Stimulated activated CD8-positive, alpha-beta memory T cell treated with anti-CD3 and anti-CD28 coated beads, Interleukin-15, amount 100 ng/mL, for 24 hours (primary cell): ENCODE measurements at places on chromosomes 4 and X.

DNA sequence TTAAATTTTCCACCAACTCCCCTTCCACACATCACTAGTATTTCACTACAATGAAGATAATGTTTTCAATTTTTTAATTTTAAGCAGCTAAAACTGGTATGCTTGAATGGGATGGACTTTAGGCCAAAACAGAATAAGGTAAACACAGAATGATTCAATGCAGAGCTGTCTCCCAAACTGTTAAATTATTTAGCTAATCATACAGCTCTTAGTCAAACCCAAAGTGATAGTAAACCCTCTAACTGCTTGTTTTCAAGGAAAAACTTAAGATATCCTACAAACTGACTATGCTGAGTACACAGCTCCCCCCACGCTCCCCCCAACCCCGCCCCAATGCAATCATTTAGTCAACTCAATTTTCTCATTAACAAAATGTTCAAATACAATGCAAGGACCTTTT lies 30.2 kb downstream of the CNOT6L start:
- no peak for DNase-seq

DNA sequence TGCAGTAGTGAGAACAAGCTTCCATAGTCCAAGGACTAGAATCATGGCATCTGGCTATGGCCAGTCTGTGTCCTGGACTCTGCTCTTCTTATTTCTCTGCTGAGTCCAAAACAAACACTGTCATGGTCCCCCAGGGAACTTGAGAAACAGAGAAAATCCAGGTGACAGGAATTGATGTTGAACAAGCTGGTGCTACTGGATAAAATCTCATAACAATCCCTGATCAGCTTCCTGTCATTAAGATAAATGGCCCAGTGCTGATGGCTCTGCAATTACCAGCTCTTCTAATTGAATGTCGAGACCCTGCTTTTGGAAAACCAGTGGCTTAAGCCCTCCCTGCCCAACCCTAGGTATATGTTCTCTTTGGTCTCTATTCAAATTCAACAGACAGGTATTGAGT lies 58.8 kb upstream of the ARHGAP36 start:
- DNase-seq, result no peak

DNA sequence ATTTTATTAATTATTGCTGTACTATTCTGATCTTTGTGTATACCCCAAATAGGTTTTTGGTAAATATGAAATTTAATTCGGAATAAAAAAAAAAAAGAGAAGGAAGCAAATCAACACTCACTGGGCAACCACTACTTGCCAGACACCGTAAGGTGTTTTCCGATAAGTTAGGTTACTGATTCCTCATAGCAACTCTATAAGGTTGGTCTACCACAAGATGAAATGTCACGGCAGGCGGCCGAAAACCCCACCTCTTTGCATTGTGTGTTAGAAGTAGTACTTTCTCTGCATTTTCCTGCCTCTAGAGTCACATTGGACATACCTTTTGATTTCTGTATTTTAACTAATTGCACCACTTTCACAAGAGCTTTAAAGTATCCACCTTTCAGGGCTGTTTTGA lies 44.5 kb upstream of the RASGEF1B start:
- no peak for DNase-seq

GRCh38 chr4:30924495-30924894 lies 204.3 kb downstream of the PCDH7 start:
- no peak for DNase-seq

GRCh38 chr4:5124876-5125275 lies 73.6 kb downstream of the STK32B start:
- DNase-seq, result no peak

GRCh38 chr4:142474398-142475087 lies 371.6 kb downstream of the INPP4B start:
- no peak for DNase-seq

DNA sequence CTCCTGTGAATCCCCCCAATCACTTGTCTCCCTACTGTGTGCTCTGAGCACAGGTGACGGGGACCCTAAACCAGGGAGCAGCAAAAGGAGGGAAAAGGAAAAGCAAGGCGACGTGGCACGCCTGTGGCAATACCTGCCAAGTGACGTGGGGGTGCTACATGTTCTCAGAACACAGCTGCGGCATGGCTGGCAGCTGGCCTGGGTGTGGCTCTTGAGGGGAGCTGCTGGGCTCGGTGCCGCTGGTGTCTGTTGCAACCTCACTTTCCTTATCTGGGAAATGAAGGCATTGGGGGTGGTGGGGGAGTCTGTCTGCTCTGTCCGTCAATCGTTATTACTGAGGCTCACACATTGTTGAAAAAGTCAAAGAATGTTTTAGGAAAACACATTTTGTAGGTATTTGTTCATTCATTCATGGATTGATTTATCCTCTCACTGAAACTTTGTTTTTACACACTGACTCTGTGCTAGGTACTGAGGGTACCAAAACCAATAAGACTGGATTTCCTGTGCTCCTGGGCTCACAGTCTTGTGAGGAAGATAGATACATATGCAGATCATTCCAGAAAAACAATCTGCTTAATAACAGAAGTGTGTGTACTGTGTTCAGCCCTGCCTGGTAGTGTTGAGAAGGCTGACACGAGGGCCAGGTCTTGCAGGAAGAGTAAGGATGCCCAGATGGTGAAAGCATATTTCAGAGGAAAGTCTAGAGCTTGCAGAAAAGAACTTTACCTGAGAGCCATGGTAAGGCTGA lies 217.6 kb downstream of the PTTG2 start:
- no peak for DNase-seq

DNA sequence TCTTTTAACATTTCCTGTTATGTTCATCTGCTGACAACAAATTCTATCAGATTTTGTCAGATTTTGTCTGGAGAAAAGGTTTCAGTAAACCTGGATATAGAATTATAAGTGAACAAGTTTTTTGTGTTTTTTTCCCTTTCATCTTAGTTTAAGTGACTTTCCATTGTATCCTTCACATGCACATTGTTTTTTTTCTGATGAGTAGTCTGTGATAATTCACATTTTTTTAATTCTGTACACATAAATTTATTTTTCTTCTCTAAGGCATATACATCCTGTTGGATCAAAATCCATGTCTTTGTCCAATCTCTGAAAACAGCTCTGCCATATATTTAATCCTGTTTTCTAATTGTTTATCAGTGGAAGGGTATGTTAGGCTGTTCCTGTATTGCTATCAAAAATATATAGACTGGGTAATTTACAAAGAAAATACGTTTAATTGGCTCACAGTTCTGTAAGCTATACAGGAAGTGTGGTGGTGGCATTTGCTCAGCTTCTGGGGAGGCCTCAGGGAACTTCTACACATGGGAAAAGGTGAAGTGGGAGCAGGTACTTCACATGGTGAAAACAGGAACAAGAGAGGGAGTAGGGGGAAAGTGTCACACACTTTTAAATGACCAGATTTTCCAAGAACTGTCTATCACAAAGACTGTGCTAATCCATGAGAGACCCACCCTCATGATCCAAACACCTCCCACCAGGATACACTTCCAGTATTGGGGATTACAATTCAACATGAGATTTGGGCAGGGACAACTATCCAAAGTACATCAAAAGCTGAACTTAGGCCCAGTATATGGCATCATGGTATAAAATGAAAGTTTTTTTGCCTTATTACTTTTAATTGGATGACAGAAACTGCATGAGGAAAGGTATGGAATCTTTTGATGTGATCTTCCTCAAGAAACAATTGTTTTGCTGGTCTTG lies 45.6 kb upstream of the GRID2 start:
- no peak for DNase-seq

- no peak for DNase-seq
These were observed 1.9 kb downstream of the GASK1B start for GRCh38 chr4:158170691-158171561.

GRCh38 chr4:147596981-147597380 lies 20.2 kb upstream of the TMEM184C start:
- no peak for DNase-seq

GRCh38 chr4:147388018-147388417 lies 92.9 kb upstream of the EDNRA start:
- DNase-seq, result no peak

GRCh38 chrX:17590892-17591740 lies 146.2 kb upstream of the SCML1 start:
- DNase-seq, result no peak

DNA sequence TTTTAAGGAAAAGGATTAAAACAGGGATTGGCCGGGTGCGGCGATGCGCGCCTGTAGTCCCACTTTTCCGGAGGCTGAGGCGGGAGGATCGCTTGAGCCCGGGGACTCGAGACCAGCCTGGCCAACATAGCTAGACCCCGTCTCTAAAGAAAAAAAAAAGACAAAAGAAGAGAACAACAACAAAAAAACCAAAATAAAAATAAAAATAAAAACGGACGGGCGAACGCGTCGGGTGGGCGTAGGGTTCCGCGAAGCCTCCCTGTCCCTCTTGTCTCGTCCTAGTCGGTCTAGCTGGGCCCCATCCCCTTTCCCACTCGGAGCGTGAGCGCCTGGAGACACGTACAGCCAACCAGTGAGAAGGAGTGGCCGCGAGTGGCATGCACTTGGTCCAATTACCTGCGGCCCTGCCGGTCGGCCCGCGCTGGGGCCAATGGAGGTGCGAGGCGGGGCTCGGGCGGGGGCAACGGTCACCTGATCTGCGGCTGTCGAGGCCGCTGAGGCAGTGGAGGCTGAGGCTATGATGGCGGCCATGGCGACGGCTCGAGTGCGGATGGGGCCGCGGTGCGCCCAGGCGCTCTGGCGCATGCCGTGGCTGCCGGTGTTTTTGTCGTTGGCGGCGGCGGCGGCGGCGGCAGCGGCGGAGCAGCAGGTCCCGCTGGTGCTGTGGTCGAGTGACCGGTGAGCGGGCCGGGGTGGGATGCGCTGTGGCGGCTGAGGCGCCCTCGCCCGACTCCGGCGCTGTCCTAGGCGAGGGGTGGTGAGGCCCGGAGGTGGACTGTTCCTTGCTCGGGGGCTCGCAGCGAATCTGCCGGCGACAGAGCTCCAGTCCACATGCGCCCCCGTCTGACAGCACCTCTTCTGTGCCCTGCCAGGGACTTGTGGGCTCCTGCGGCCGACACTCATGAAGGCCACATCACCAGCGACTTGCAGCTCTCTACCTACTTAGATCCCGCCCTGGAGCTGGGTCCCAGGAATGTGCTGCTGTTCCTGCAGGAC lies at the start of gene ATP6AP1:
TSS of gene ATP6AP1 (plus strand) at position 502 of the 996 bp plus-strand sequence. CDS start at position 518, 16 bp downstream.
- DNase-seq, result peak; percentile 55

DNA sequence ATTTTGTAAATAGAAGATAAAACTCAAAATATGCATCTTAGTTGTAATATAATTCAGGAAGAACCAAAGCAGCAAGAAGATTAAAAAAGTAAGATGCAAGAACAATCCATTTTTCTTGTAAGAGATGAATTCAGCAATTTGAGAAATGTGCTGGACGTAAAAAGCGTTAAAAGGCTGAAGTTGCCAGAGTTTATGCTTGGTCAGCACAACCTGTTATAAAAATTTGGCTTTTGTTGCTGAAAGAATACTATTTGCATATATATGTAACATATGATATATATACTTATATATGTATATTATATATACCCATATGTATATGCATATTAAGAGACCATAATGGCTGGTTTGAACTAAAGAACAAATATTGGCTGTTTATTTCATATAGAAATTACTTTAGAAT lies 449.6 kb upstream of the FAM241A start:
- DNase-seq, result no peak

DNA sequence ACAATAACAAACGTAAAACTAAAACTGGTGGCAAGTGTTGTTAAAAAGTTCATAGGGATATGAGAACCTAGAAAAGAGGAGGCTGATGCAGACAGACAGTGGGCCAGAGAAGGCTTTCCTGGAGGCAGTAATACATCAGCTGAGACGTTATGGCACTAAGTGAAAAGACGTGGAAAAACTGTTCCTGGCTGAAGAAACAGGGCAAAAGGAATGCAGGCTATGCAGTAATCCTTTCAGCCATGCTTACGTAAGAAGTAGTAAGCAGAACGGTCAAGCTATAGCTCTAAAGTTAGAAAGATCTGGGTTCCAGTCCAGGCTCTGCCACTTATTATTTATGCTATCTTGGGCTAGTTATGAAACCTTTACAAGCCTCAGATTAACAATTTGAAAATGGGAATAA lies 6.4 kb downstream of the LAMTOR3 start:
- DNase-seq, result no peak

- no peak for DNase-seq
These were observed 44.1 kb upstream of the KDR start for GRCh38 chr4:55169352-55169961.

GRCh38 chrX:23493941-23494374 lies 159.3 kb downstream of the PTCHD1 start:
- no peak for DNase-seq

DNA sequence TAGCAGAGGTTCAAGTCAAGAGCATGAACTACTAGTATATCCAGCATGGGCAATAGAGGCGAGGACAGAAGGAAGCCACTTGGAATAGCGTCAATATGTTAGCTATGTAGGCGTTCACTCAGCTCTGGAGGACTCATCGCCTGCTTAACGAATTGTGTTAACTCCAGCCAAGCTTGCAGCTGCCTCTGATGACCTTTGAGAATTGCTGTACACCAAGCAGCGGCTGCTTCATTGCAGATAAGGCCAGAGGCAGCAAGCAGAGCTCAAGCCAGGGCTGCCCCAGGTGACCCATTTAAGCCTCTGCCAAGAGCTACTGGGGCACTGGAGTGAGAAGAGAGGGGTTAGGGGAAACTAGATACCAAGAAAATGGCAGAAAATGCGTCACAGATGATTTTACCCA lies 160.2 kb upstream of the IGFBP7 start:
- DNase-seq, result no peak

GRCh38 chr4:113555868-113556267 lies 205.7 kb downstream of the CAMK2D start:
- DNase-seq, result no peak

DNA sequence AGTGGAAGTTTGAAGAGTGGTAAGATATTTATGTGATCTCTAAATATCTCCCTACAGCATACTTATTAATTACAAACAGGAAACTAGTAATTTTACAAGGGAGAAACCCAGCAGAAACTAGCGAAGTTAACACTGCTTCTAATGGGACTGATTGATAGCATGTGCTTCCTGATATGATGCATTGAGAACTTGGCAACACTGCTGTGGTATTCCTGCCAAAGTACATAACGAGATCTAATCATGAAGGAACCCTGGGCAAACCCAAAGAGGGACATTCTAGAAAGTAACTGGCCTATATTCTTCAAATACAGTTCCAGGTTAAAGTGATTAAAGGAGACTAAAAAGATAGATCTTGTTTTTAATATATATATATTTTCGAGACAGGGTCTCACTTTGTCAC lies 4.6 kb upstream of the GPR34 start:
- DNase-seq, result no peak

GRCh38 chr4:85717847-85718246 lies 242.9 kb downstream of the ARHGAP24 start:
- DNase-seq, result no peak

- no peak for DNase-seq
These were observed 269.2 kb upstream of the NRK start for GRCh38 chrX:105553118-105553517.
